Smooth muscle cell of the coronary artery (primary cell): ENCODE measurements at places on chromosomes 5 and 9. TPM values are rescaled to one million over a fixed set of nuclear protein-coding genes. Genes with fewer than 3 reads are reported as not detected.

GPR150 gene
- 0.45 TPM in 1 of 2 replicates, not detected in the other for total RNA-seq

SAXO1 gene
- total RNA-seq, result under 0.01 and 0.08 TPM in 2 replicates

NSD1 gene
- total RNA-seq, result 13.8 and 25.9 TPM in 2 replicates

EIF4E1B gene
- not detected in 2 replicates for total RNA-seq

NMUR2 gene
- not detected in 2 replicates for total RNA-seq

IL5 gene
- total RNA-seq, result not detected in 2 replicates

DOCK8 gene
- total RNA-seq, result 0.12 TPM in 1 of 2 replicates, not detected in the other

NOL6 gene
- total RNA-seq, result 18.0 and 27.1 TPM in 2 replicates

CSF1R gene
- total RNA-seq, result 0.30 TPM in 1 of 2 replicates, not detected in the other
